ENCODE measurements at places on chromosomes 11 and 22.

DNA sequence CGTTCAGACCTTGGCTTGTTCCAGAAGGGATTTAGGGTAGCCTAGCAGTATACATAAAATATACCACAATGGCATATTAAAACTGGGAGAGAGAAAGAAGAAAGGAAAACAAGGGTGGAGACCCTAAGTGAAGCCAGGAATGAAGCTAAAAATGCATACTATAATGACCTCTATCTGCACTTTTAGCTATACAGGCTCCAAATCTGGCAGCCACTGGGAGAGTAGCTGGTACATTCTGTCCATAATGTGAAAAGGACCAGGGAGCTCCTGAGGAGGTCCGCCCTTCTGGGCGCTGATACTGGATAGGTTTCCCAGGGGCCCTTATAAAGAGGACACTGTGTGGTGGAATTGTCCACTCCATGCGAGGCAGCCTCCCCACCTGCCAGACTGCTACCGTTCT is 42.8 kb downstream of the PRDM11 start:
- DNase-seq, result no peak
- H3K27me3 ChIP-seq, result no peaks in the 10 kb centered on the region
- no peak overlapping the region for H3K27ac ChIP-seq

- no peaks in the 10 kb centered on the region for H3K4me1 ChIP-seq
- no peaks in the 10 kb centered on the region for H3K27me3 ChIP-seq
- no peaks in the 10 kb centered on the region for H3K36me3 ChIP-seq
- DNase-seq, result no peak
Observed at GRCh38 chr11:110493346-110493745, 63.6 kb downstream of the FDX1 start.

- H3K4me1 ChIP-seq, result no peaks in the 10 kb centered on the region
- no peak for DNase-seq
- H3K27ac ChIP-seq, result no peak overlapping the region
- no peaks in the 10 kb centered on the region for H3K36me3 ChIP-seq
- H3K4me3 ChIP-seq, result no peak overlapping the region
Observed at GRCh38 chr11:93902921-93903320, 52.5 kb upstream of the VSTM5 start.

- DNase-seq, result no peak
- H3K27ac ChIP-seq, result no peak overlapping the region
- H3K27me3 ChIP-seq, result no peaks in the 10 kb centered on the region
- no peaks in the 10 kb centered on the region for H3K36me3 ChIP-seq
Observed at GRCh38 chr22:44211946-44212930, 31.5 kb downstream of the PARVG start.

GRCh38 chr22:30080805-30081204 is 541 bp downstream of the HORMAD2 start:
- no peak for DNase-seq
- no peaks in the 10 kb centered on the region for H3K27me3 ChIP-seq
- H3K4me3 ChIP-seq, result peak overlapping the region; percentile 56
- no peaks in the 10 kb centered on the region for H3K4me1 ChIP-seq
- H3K27ac ChIP-seq, result no peak overlapping the region
- no peaks in the 10 kb centered on the region for H3K36me3 ChIP-seq

DNA sequence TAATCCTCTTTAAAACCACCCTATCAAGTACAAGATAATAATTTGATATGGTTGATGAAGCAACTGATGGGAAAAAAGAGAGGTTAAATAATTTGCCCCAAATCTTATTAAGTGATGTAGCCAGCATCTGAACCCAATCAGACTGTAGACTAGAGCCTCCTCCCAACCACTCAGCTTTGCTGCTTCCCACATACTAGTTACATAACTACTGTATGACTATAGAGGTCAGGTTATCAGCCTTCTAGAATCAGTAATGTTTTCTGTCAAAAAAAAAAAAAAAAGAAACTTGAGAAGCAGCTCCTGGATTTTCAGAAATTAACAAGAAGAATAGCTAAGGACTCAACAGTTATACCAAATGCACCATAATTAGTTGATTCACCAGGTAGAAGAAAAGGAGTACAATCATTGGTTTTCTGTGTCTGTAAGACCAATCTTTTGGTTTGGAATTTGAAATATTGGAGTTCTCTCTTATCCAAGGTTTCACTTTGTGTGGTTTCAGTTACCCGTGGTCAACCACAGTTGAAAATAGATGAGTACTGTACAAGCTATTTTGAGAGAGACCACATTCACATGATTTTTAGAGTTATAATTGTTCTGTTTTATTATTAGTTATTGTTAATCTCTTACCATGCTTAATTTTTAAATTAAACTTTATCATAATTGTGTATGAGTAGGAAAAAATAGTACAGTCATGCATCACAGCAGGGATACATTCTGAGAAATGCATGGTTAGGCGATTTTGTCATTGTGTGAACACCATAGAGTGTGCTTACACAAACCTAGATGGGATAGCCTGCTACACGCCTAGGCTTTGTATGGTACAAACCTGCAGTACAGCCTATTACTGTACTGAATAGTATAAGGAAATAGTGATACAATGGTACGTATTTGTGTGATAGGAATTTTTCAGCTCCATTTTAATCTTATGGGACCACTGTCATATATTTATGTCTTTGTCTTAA is 72.2 kb downstream of the PDHX start:
- H3K36me3 ChIP-seq, result no peaks in the 10 kb centered on the region
- no peak overlapping the region for H3K4me3 ChIP-seq
- no peak overlapping the region for H3K27ac ChIP-seq
- no peaks in the 10 kb centered on the region for H3K4me1 ChIP-seq

GRCh38 chr11:134272381-134273316 is 3.5 kb upstream of the GLB1L3 start:
- DNase-seq, result no peak
- H3K4me3 ChIP-seq, result no peak overlapping the region
- H3K27ac ChIP-seq, result no peak overlapping the region
- no peaks in the 10 kb centered on the region for H3K36me3 ChIP-seq
- no peaks in the 10 kb centered on the region for H3K27me3 ChIP-seq

GRCh38 chr11:124078591-124078990 is 36.7 kb upstream of the VWA5A start:
- no peak for DNase-seq
- no peak overlapping the region for H3K4me3 ChIP-seq
- no peaks in the 10 kb centered on the region for H3K27me3 ChIP-seq
- no peak overlapping the region for H3K27ac ChIP-seq
- peaks cover 9% of the 10 kb centered on the region for H3K4me1 ChIP-seq
- H3K36me3 ChIP-seq, result no peaks in the 10 kb centered on the region

DNA sequence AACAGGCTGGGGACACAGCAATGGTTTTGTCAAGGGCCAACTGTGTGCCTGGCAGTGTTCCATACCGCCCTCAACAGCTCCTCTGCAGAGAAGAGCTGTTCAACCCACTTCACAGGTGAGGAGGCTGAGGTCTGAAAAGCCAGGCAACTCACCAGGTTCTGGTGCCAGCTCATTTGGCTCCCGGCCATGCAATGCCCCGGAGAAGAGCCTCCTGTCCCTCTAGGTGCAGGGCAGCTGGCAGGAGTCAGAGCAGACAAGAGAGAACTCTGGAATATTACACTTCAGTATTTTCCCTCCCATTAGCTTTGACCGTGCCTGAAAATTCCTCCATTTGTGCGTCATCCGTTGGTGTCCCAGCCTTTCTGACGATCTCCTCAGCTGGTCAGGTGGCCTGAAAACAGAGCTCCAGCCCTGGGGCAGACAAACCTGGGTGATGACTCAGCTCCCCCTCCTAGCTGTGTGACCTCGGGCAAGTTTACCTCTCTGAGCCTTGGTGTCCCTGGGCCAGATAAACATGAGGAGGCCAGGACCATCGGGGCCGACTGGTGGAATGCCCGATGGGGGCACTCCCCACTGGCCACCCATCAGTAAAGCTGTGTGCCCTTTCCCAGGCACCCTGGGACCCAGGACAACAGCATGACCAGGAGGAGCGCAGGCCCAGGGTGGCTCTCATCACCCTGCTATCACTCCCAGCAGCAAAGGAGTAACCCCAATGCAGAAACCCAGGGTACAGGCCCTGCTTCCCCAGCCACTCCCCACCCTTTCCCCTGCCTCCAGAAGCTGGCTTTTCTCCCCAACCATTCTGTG is 9.6 kb upstream of the C1QTNF6 start:
- peak overlapping the region; percentile 94 for H3K27ac ChIP-seq
- H3K4me3 ChIP-seq, result no peak overlapping the region
- peak; percentile 53 for DNase-seq
- H3K36me3 ChIP-seq, result no peaks in the 10 kb centered on the region
- H3K4me1 ChIP-seq, result peaks cover 31% of the 10 kb centered on the region
- H3K27me3 ChIP-seq, result no peaks in the 10 kb centered on the region

GRCh38 chr22:48567213-48567975 is 1260.3 kb downstream of the BRD1 start:
- no peaks in the 10 kb centered on the region for H3K27me3 ChIP-seq
- no peak for DNase-seq
- no peak overlapping the region for H3K27ac ChIP-seq
- no peak overlapping the region for H3K4me3 ChIP-seq

- H3K4me3 ChIP-seq, result no peak overlapping the region
- no peaks in the 10 kb centered on the region for H3K27me3 ChIP-seq
- H3K36me3 ChIP-seq, result no peaks in the 10 kb centered on the region
- DNase-seq, result no peak
Observed at GRCh38 chr11:102099755-102100154, 10.5 kb upstream of the YAP1 start.

GRCh38 chr11:131653260-131653659 is 282.8 kb downstream of the NTM start:
- H3K27me3 ChIP-seq, result no peaks in the 10 kb centered on the region
- DNase-seq, result no peak
- no peaks in the 10 kb centered on the region for H3K36me3 ChIP-seq
- no peaks in the 10 kb centered on the region for H3K4me1 ChIP-seq
- H3K27ac ChIP-seq, result no peak overlapping the region

- no peak overlapping the region for H3K27ac ChIP-seq
- H3K4me3 ChIP-seq, result no peak overlapping the region
- H3K4me1 ChIP-seq, result no peaks in the 10 kb centered on the region
- DNase-seq, result no peak
Observed at GRCh38 chr11:78377625-78378418, 39.8 kb downstream of the GAB2 start.

GRCh38 chr22:27754247-27754887 is 47.2 kb downstream of the MN1 start:
- H3K4me3 ChIP-seq, result no peak overlapping the region
- peaks cover 17% of the 10 kb centered on the region for H3K4me1 ChIP-seq
- H3K36me3 ChIP-seq, result no peaks in the 10 kb centered on the region
- no peak overlapping the region for H3K27ac ChIP-seq

Data from testis (tissue), 5 donors.